ENCODE measurements at places on chromosomes 11 and 22. TPM values are rescaled to one million over a fixed set of nuclear protein-coding genes. Genes with fewer than 3 reads are reported as not detected.
A peak's percentile ranks its signal among the peaks of the same experiment; 100 is the strongest.

GRCh38 chr22:17137170-17137569 is 16.0 kb upstream of the TMEM121B start:
- no peak for DNase-seq

DNA sequence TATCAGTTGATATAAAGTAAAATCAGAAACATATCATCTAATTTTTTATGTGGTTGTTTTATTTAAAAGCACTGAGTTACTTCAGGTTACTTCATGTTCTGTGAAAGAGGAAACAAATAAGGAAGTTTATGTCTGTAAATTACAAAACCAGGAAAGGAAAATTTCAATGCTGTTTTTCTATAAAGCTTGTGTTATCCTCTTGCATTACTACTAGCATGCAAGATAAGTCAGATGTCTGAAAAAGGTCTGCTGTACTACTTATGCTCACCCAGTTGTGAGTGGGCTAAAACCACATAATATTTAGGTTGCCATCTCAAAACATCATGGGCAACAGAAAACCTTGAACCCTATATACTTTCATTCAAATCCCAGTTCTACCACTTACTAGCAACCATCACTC is 121.5 kb downstream of the ATG16L2 start:
- no peak for DNase-seq

- DNase-seq = no peak
Observed at GRCh38 chr22:43308060-43308830, 34.9 kb downstream of the SCUBE1 start.

TRIM51 gene
- not detected for total RNA-seq

- DNase-seq = no peak
Observed at GRCh38 chr11:117523680-117524079, 196.0 kb downstream of the CEP164 start.

- DNase-seq = no peak
Observed at GRCh38 chr11:31641477-31642062, 132.0 kb downstream of the ELP4 start.

DNA sequence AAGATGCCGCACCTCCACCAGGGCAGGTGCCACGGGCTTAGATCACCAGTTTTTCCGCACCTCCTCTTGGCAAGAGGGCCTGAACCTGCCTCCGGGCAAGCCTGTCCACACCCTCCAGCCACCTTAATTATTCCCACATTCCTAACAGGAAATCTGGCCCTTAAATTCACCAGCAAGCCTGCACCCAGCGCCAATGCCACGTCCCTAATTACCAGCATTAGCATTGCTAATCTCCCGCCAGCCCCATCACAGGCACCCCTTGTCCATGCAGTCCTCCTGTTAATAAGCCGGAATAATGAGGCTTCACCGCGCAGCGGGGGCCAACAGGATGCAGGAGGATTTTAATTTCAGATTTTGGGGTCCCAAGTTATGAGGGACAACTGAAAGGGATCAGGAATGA is 69.7 kb downstream of the PHF21B start:
- DNase-seq = no peak

DNA sequence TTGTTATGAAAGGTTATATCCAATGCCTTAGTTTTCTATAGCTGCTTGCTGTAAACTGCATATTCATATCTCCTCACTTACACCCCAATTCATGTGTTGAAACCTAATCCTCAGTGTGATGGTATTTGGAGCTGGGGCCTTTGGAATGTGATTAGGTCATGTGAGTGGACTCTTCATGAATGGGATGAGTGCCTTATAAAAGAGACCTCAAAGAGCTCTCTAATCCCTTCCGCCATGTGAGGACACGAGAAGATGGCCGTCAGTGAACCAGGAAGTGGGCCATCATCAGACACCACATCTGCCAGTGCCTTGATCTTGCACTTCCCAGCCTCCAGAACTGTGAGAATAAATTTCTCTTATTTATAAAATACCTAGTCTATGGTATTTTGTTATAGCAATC is 79.3 kb downstream of the CYP2R1 start:
- DNase-seq = no peak

DNA sequence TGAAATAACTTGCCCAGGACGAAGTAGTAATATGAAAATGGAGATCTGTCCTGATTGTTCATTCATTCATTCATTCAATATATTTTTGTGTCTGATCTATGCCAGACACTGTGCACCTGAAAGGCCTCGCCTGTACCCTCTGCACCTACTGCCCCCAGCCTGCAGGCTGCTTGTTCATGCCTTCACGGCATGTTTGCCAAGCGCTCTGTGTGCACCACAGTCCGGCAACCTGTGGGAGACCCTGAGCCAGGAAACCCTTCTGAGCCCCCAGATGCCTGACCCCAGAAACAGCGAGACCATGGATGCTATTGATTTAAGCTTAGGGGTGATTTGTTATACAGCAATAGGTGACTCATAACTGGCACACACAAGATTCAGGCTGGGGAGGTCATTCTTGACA is 47.0 kb downstream of the RTL6 start:
- no peak for DNase-seq

- DNase-seq = no peak
Observed at GRCh38 chr11:109783840-109784239, 309.4 kb upstream of the ZC3H12C start.

KDM4E gene
- not detected for total RNA-seq

DNA sequence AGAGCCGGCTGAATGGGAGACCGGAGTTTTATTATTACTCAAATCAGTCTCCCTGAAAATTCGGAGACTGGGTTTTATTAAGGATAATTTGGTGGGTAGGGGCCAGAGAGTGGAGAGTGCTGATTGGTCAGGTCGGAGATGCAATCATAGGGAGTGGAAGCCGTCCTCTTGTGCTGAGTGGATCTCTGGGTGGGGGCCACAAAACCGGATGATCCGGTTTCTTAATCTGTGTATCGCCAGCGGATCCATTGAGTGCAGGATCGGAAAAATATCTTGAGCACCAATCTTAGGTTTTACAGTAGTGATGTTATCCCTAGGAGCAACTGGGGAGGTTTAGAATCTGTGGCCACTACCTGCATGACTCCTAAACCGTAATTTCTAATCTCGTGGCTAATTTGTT is 886 bp upstream of the NIPSNAP1 start:
- no peak for DNase-seq

- no peak for DNase-seq
Observed at GRCh38 chr11:111363985-111364384, 15.1 kb downstream of the POU2AF1 start.

DNA sequence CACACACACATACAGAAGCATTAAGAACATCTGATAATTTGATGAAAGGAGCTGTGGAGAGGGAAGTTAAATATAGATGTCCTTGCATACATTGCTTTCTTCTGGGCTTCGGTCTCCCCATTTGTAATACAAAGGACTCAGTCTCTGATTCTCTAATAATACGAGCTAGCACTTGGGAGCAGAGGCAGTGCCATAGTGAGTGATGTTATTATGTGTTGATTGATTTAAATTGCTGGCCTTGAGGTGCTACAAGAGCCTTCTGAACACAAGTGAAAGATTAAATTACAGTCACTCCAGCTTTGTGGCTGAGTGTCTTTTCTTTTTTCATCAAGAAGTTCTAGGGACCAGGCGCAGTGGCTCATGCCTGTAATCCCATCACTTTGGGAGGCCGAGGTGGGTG is 61.5 kb upstream of the HMGXB4 start:
- DNase-seq = no peak

CELSR1 gene
- 6.7 TPM for total RNA-seq

DNA sequence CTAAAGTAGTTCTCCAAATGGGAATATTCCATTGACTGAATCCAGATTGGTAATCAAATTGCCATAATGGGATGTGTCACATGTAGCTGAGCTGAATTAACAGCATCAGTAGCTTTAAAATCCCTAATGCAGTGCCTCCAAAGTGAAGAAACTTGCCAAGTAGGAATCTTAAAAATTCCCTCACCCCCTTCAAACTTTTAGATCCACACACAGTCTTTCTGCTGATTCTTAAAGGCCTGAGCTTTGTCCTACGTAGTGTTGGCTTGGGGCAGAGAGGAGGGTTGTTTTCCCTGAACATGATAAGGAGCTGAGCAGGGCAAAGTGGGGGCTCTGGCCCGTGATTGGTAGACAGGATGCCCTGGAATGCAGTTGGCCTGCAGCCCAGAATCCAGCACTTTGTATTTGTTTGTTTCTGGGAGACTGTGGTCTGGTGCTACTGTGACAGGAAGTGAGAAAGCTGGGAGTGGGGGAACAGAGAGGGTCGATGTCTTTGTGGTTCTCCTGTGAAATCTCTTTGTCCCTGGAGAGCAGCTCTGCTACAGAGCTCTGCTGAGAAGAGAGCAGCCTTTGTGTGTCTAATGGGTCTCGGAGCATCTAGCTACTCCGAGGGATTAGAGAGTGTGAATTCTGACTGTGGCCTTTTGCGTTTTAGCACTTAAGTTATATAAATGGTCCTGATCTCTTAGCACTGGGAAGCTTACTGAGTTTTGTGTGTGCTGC is 16.9 kb downstream of the CTNND1 start:
- DNase-seq = peak; percentile 95

DNA sequence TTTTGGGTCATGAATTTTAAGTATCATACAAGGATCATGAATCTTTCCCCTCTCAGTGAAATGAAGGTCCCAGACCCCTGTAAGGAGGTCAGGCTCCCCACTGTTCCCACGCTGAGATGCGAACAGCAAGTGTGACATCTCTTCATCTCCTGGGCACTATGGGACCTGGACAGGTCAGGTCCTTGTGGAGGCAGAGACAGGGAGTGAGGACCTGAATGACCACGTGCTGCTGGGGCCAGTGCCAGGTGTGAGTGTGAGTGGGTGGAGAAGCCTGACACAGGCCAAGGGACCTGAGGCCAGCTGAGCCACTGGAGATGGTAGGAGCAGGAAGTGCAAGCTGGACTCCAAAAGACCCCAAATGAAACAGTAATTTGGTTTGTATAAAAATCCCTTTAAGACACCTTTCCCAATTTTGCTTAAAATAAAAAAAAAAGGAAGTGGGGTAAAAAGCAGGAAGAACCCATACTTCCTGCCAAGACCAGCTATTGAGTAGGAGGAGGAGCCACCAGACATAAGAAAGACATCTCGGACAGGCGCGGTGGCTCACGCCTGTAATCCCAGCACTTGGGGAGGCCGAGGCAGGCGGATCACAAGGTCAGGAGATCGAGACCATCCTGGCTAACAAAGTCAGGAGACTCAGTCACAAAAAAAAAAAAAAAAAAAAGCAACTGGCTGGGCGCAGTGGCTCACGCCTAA is 35.4 kb upstream of the SERPIND1 start:
- DNase-seq = no peak

DNA sequence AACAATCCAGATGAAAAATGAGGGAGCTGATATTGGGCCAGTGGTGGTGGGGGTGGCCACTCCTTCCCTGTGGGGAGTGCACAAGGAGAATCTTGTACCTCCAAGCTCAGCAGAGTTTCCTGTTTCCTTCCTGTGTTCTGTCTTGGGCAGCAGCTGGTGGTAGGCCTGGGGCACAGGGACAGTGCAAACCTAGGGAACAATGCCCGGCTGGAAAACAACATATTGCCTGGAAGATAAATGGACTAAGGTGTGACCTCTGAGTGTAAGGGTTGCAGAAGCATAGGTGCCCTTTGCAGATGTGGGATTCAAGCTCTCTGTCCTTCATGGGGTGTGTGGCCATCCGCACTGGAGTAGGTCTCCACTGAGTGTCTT is 5.8 kb upstream of the JAM3 start:
- DNase-seq = no peak

GRCh38 chr11:37512156-37512780 is 914.2 kb upstream of the RAG2 start:
- no peak for DNase-seq

All from mucosa of gallbladder (tissue), 1 donor.